ENCODE measurements at places on chromosomes 16 and 17.

GRCh38 chr16:83420206-83420760 lies 387.5 kb upstream of the HSBP1 start:
- peak; percentile 2 for DNase-seq

DNA sequence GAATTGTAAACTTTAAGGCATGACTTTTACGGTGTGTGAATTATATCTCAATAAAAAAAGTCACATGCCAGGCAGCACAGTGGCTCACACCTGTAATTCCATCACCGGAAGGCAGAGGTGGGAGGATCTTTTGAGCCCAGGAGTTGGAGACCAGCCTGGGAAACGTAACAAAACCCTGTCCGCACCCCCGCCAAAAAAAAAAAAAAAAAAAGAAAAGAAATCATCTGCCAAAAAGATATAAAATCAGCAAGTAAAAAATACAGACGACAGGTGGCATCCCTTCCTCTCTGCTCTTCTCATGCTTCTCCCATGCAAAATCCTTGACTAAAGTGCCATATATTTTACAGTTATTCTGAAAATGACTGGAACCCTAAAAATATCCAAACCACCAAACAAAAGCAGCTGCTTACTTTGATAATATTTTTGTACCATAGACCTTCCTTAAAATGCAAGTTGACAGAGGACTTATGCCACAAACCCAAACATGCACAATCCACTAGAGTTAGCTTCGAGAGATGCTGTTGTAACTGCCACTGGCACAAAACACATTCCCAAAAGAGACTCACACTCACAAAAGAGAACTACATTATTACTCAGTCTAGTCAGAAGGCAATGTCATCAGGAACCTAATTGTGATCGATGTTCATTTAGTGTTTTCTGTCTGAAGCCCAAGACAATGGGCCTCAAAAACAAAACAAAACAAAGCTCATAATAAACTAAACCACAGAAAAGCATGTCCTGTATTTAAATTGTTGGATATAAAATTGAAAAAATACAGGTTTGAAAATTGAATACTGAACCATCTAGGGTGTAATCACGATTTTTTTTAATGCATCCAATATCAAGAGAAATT lies 2.4 kb downstream of the CRLF3 start:
- DNase-seq = peak; percentile 33

- DNase-seq = no peak
These were observed 1.6 kb upstream of the ADGRG3 start for GRCh38 chr16:57666353-57667047.

GRCh38 chr16:48089053-48089792 lies 66.6 kb downstream of the ABCC12 start:
- DNase-seq = no peak

- no peak for DNase-seq
These were observed 51.4 kb downstream of the ZDHHC7 start for GRCh38 chr16:84959784-84960417.

- no peak for DNase-seq
These were observed 66.9 kb downstream of the SKAP1 start for GRCh38 chr17:48363161-48363560.

DNA sequence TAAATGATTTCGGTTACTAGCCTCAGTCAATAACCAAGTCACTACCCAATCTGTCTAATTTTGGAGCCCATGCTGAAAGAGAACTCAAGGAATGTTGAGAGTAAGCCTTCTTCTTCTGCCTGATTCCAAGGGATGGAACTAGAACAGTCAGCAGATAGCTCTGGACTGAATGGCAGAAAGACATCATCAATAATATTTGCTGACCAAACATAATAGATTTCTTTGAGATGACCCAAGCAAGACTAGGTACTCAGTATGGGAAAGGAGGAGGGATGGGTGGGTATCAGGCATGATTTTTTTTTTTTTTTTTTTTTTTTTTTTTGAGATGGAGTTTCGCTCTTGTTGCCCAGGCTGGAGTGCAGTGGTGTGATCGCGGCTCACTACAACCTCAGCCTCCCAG lies 330.1 kb downstream of the CNTNAP4 start:
- no peak for DNase-seq

DNA sequence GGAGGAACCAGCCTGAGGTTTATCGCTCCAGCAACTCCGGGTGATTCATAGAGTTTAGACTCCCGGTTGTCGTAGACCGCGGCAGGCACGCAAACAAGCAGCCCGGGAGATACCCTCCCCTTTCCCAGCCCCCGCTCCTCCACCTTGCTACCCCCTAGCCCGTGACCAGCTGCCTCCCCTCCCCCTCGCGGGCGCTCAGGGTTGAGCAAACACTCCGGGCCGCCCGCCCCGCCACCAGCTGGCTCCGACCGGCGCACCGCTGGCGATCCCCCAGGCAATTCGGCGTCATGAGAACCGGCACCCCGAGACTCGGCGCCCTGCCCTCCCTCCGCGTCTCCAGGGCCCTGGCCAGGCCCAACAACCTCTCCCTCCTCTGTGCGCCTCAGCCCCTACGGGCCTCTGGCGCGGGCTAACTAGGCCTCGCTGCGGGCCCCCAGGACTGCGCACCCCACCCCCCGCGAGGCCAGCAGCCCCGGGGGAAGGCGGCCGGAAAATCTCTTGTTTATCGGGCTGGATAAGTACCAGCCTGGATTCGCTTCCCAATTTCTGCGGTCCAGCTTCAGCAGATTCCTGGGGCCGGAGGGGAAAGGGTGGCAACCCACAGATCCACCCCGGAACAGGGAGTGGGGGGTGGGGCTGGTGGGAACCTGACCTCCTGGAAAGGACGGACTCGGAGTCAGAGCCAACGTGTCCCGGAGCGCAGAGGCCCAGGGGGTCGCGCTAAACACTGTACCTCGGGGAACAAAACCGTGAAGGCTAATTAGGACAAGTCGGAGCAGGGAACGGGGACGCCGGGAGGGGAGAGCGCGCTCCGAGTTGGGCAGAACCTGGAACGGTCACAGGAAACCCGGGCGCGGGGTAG lies 951 bp upstream of the GPRC5C start:
- no peak for DNase-seq

- DNase-seq = no peak
These were observed 22.3 kb downstream of the C16orf90 start for GRCh38 chr16:3472878-3473595.

- no peak for DNase-seq
These were observed 100.5 kb upstream of the SHISA6 start for GRCh38 chr17:11140501-11140900.

- DNase-seq = no peak
These were observed 34.7 kb downstream of the ADCY9 start for GRCh38 chr16:4081521-4082021.

DNA sequence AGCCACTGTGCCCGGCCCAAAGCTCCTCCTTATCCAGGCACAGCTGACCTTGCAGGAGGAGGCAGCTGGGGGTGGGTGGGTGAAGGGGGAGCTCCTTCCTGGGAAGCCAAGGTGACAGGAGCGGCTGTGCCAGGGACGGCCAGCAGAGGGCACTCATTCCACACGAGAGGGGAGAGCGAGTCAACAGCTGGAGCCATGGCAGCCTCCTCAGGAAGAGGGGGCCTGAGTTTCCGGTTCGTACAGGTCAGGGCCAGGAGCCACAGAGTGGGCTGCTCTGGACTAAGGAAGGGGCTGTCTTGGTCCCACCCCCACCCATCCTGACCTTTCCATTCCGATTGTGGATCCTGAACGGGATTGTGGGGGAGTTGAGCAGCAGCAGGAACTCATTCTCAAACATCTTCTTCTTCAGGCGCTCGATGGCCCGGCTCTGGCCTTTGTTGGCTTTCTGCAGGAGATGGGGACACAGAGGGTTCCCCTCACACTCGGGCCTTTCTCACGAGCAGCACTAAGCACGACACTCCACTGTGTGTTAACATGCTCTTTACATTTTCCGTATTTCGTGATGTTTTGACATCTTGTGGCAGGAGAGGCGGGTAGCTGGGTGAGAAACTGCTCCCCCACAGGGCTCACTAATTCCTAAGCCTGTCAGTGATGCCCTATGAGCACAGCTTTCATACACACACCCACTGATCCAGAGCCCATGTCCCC lies 61.6 kb downstream of the TIMM22 start:
- DNase-seq = peak; percentile 41

- DNase-seq = peak; percentile 90
These were observed at the start of gene WSB1 for GRCh38 chr17:27293898-27294688. WSB1 (plus strand) TSS chr17:27294114; CDS start chr17:27294396, 282 bp downstream.

- peak; percentile 70 for DNase-seq
These were observed 1.4 kb upstream of the VAMP2 start for GRCh38 chr17:8163978-8164814.

GRCh38 chr17:80025140-80025539 lies 10.5 kb downstream of the TBC1D16 start:
- DNase-seq = no peak
